ENCODE measurements at places on chromosomes 6 and 20. TPM values are rescaled to one million over a fixed set of nuclear protein-coding genes. Genes with fewer than 3 reads are reported as not detected.

DNA sequence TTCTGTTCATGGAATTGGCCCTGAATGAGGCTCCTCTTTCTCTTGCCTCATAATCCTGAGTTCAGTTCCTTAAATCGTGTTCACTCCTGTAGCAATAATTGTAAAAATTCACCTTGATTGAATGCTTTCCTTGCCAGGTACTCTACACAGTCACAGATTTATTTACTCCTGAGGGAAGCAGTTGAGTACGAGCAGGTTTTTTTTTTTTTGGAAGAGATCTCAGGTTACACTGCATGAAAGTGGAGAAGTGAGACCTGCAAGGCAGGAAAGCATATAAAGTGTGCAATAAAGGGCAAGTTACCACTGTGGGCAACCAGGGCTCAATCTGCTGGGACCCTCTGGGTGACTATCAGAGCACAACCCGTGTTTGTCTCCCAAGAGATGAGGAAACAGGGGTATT is 93.0 kb upstream of the DOK5 start:
- no peaks in the 10 kb centered on the region for H3K27me3 ChIP-seq
- H3K4me1 ChIP-seq: no peaks in the 10 kb centered on the region

GRCh38 chr6:92469186-92469828 is 950.1 kb downstream of the EPHA7 start:
- DNase-seq: no peak
- no peak overlapping the region for H3K4me3 ChIP-seq
- no peak overlapping the region for H3K27ac ChIP-seq
- H3K27me3 ChIP-seq: no peaks in the 10 kb centered on the region
- H3K4me1 ChIP-seq: no peaks in the 10 kb centered on the region
- no peaks in the 10 kb centered on the region for H3K36me3 ChIP-seq

DNA sequence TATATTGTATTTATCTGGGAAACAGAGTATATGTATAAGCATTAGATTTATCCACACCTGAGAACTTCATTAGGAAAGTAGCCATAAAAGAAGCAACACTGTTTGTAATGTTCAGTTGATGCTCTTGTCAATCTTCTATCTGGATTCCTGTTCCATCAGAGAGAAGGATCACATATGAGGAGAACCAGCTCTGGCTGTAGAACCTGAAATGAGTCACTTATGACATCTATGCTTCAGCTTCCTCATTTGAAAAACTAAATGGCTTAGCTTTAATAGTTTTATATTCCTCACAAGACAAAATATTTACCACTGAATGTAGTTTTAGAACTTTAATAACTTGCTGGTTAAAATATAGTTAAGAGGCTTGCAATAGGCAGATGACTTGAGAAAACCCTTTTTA is 144.7 kb downstream of the TASP1 start:
- no peaks in the 10 kb centered on the region for H3K27me3 ChIP-seq
- no peaks in the 10 kb centered on the region for H3K36me3 ChIP-seq
- H3K27ac ChIP-seq: no peak overlapping the region
- peaks cover 30% of the 10 kb centered on the region for H3K4me1 ChIP-seq

DNA sequence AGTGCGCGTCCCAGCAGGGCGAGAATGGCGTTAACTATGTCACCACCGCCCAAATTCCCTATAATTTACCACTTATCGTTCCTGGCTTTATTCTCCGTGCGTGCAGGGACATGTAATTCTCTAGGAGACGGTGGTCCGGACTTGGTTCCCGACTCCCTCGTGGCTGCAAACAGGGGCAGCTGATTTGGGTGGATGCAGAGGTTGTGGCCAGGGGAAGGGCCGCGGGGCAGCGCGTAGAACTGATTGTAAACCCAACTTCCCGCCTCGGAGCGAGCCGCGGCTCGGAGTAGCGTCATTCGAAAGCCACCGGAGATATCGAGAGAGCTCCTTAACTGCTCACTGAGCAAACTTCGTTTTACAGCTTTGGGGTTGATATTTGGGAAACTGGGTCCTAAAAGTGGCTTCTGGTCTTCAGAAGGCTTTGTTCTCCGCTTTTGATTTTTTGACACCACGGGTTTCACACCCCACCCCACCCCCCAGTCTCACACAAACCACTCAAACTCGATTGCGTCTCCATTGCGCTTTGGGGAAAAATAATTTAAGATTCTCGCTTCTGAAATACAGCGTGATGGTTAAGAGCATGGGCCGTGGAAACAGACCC is 17.5 kb upstream of the ZSCAN9 start:
- H3K36me3 ChIP-seq: no peaks in the 10 kb centered on the region
- H3K4me1 ChIP-seq: peaks cover 15% of the 10 kb centered on the region
- H3K27me3 ChIP-seq: no peaks in the 10 kb centered on the region
- H3K4me3 ChIP-seq: peak overlapping the region; percentile 25
- no peak overlapping the region for H3K27ac ChIP-seq

Gene SEMG1
- not detected for total RNA-seq

DNA sequence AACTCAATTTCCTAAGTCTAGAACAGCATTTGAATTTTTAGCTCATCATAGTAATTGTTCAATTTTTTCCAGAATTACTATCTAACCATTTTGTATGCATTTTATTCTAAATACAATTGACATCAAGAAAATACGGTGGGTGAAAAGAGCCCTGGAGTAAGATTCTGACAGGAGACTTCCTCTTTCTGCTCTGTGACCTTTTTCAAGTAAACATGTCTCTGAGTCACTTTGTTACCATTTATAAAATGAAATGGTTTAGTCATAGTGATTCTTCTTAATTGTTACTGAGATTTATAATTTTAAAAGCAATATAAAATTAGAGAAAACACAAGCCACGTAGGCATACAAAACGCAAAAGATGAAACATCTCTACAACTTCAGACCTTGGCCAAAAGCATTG is 80.2 kb downstream of the PLCB1 start:
- no peak overlapping the region for H3K27ac ChIP-seq
- H3K4me3 ChIP-seq: no peak overlapping the region
- no peaks in the 10 kb centered on the region for H3K4me1 ChIP-seq
- no peak for DNase-seq
- no peaks in the 10 kb centered on the region for H3K36me3 ChIP-seq

Gene MAS1
- 0.49 TPM for total RNA-seq

GRCh38 chr6:156885562-156885961 is 108.4 kb downstream of the ARID1B start:
- H3K4me1 ChIP-seq: peaks cover 87% of the 10 kb centered on the region
- H3K4me3 ChIP-seq: no peak overlapping the region
- no peaks in the 10 kb centered on the region for H3K27me3 ChIP-seq
- no peaks in the 10 kb centered on the region for H3K36me3 ChIP-seq
- H3K27ac ChIP-seq: no peak overlapping the region

DNA sequence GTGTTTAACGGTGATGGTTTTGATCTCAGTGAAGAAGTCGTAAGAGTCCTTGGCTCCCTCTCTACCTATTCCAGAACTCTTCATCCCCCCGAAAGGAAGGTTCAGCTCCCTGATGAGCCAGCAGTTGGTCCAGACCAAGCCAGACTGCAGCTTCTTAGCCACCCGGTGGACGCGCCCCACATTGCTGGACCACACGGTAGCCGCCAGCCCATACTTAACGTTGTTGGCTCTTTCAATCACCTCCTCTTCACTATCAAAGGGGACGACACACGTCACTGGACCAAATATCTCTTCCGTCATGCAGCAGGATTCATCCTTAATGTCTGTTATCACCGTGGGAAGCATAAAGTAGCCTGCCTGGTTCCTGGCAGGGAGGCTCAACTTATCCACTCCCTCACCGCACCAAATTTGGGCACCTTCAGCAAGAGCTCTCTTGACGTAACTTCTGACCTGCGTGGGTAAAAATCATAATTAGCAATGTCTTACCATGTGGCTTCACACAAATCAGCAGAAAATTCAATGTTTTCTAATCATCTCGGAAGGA is 31.4 kb downstream of the ALDH8A1 start:
- no peak overlapping the region for H3K4me3 ChIP-seq
- H3K27ac ChIP-seq: no peak overlapping the region
- no peaks in the 10 kb centered on the region for H3K27me3 ChIP-seq
- H3K4me1 ChIP-seq: no peaks in the 10 kb centered on the region
- H3K36me3 ChIP-seq: no peaks in the 10 kb centered on the region
- no peak for DNase-seq

Gene BMP2
- 8.6 TPM for total RNA-seq

- H3K27ac ChIP-seq: peak overlapping the region; percentile 98
- H3K36me3 ChIP-seq: no peaks in the 10 kb centered on the region
- DNase-seq: no peak
These were observed 973 bp downstream of the TRIM38 start for GRCh38 chr6:25963426-25964123.

DNA sequence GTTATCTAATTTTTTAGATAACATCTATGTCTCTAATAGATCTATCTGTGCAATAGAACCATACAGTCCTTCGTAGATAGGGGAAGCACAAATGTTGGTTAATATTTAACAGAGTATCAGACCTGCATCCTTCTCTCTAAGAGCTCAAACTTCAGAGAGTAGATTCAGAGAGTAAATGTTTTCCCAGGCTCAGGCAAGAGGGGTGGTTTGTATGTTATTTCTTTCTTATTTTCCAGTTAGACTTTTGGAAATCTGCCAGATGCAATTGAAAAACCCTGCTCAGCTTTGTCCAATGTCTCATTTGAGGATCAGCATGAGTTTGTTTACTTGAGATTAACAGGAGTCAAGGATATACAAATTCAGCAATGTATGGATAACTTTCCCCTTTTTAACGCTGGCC is 361.9 kb downstream of the BCKDHB start:
- no peak overlapping the region for H3K27ac ChIP-seq
- H3K4me1 ChIP-seq: no peaks in the 10 kb centered on the region
- no peaks in the 10 kb centered on the region for H3K36me3 ChIP-seq
- DNase-seq: no peak
- no peaks in the 10 kb centered on the region for H3K27me3 ChIP-seq
- H3K4me3 ChIP-seq: no peak overlapping the region

- H3K36me3 ChIP-seq: no peaks in the 10 kb centered on the region
- DNase-seq: no peak
- peaks cover 26% of the 10 kb centered on the region for H3K4me1 ChIP-seq
- peak overlapping the region; percentile 93 for H3K27ac ChIP-seq
These were observed 1.7 kb downstream of the CDK19 start for GRCh38 chr6:110813338-110814101.

GRCh38 chr6:112799889-112800288 is 452.8 kb downstream of the RFPL4B start:
- peaks cover 6% of the 10 kb centered on the region for H3K4me1 ChIP-seq
- DNase-seq: no peak
- no peaks in the 10 kb centered on the region for H3K27me3 ChIP-seq

DNA sequence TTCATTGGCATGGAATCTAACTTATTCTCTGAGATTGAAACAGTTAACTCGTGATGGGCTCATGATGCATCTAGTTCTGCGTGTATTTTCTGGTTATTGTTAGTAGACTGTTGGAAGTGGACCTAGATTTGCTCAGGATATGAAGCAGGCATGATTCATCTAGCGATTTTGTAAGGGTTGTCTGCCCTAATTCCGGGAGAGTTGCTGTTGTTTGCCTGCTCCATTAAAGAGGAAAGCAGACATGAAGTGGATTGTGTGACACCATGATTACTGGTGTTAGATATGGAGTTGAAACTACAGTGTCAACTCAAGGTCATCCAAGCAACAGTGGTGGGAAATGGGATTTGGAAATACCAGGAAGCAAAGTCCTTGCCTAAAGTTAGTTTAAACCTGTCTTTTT is 41.0 kb downstream of the SOX4 start:
- H3K4me3 ChIP-seq: no peak overlapping the region
- no peak for DNase-seq
- no peak overlapping the region for H3K27ac ChIP-seq
- H3K4me1 ChIP-seq: peaks cover 4% of the 10 kb centered on the region
- H3K27me3 ChIP-seq: no peaks in the 10 kb centered on the region
- no peaks in the 10 kb centered on the region for H3K36me3 ChIP-seq

- no peak for DNase-seq
- no peak overlapping the region for H3K27ac ChIP-seq
- H3K36me3 ChIP-seq: no peaks in the 10 kb centered on the region
- H3K4me1 ChIP-seq: no peaks in the 10 kb centered on the region
- H3K4me3 ChIP-seq: no peak overlapping the region
These were observed 402.2 kb upstream of the HTR1E start for GRCh38 chr6:86535100-86535499.

GRCh38 chr6:33632558-33633039 is 11.5 kb downstream of the ITPR3 start:
- H3K27ac ChIP-seq: peak overlapping the region; percentile 77
- no peak for DNase-seq
- no peaks in the 10 kb centered on the region for H3K36me3 ChIP-seq
- peaks cover 59% of the 10 kb centered on the region for H3K4me1 ChIP-seq
- no peak overlapping the region for H3K4me3 ChIP-seq

- no peaks in the 10 kb centered on the region for H3K27me3 ChIP-seq
- no peak overlapping the region for H3K27ac ChIP-seq
- H3K4me1 ChIP-seq: no peaks in the 10 kb centered on the region
These were observed 29.7 kb upstream of the GATA5 start for GRCh38 chr20:62505337-62506045.

DNA sequence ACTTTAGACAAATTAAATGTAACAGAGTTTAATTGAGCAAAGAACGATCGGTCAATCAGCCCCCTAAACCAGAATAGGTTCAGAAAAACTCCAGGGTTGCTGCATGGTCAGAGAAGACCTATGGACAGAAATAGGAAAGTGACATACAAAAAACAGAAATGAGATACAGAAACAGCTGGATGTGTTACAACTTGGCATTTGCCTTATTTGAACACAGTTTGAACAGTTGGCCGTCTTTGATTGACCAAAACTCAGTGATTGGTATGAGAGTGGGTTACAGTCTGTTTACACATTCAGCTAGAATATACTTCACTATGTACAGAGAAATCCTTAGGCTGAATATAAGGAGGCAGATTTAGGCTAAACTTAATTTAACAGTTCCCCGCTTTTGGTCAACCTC is 19.9 kb downstream of the SRSF6 start:
- H3K4me1 ChIP-seq: no peaks in the 10 kb centered on the region
- no peaks in the 10 kb centered on the region for H3K36me3 ChIP-seq
- no peak overlapping the region for H3K4me3 ChIP-seq
- DNase-seq: no peak

DNA sequence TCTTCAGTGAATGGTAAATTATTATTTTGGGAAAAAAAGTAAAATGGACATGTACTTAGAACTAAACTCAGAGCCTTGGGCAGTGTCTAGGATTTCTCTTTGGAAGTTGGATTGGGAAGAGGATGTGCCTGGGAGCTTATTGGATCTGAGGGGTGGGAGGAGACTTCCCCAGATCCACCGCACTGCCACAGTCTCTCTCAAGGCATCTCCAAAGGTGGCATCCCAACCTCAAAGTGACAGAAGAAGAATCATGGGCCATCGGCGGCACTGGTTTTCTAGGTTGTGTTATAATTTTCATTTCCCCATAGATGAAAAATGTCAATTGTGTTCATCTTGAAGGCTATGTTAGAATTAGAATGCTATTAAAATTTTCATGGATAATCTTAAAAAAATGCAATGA is 66.8 kb upstream of the CD93 start:
- H3K27me3 ChIP-seq: no peaks in the 10 kb centered on the region
- H3K27ac ChIP-seq: peak overlapping the region; percentile 48
- H3K36me3 ChIP-seq: no peaks in the 10 kb centered on the region
- H3K4me3 ChIP-seq: no peak overlapping the region

Gene MEP1A
- total RNA-seq: not detected
